ENCODE measurements at places on chromosomes 2 and 18. TPM values are rescaled to one million over a fixed set of nuclear protein-coding genes. Genes with fewer than 3 reads are reported as not detected.

DNA sequence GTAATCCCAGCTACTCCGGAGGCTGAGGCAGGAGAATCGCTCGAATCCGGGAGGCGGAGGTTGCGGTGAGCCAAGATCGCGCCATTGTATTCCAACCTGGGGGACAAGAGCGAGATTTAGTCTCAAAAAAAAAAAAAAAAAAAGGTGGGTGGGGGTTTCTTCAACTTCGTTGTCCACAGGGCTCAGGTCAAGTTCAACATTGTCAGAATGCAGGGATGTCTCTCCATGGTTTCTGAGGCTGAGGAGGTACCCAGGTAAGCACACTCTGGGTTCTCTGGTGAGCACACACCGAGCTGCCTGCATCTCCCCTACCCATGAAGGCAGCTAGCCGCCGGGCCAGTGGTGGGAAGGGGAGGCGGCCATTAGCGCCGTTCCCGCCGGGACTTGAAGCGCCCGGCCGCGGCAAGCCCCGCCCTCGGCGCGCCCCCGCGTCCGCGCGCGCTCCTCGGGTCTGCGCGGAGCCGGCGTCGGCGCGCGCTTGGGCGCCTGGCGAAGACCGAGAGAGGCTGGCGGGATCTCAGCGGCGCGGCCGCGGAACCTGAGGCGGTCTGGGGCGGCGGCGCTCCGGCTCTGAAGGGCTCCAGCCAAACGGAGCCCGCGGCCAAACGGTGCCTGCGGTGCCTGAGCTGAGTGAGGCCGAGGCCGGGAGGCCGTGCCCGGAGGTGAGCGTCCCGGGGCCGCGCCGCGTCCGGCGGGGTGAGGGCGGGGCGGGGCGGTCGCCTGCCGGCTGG is at the start of gene UBXN2A:
Gene UBXN2A, plus strand, starts transcription at position 477 of the 731 bp plus-strand sequence. CDS start 17,852 bp downstream, outside the sequence.
- DNase-seq = peak; percentile 97

DNA sequence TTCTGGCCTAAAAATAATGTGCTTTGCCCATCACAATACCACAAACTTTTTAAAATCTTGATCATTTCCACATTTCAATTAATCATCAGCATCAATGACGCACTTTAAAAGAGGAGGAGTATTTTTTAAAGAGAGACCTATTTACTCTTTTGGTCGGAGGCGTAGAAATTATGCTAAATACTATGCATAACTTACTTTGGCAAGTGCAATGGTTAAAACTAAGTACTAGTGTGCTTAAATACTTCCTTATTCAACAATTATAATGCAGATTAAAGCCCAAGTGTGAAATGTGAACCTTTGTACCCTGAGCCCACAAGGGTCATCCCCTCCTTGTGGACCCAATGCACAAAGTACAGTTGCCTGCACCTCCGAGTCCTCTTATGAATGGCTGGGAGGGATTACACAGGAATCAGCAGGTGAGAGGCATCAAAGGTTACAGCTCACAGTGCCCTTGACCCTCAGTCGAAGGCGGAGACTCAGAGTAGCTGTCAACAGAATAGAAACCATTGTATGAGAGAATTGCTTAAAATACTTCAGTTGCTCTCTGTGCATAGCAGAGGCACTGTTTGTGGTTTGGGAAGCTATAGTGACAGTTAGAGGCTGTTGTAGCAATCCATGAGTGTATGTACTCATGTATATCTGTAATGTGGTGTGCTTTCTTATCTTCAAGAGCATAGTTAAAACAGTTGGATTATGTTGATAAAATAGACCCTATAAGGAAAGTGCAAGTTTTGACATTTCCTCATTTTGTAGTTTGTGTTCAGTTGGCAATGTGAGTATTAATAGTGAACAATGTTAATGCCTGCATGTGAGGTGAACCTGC is 151.7 kb upstream of the ITGA4 start:
- no peak for DNase-seq

DNA sequence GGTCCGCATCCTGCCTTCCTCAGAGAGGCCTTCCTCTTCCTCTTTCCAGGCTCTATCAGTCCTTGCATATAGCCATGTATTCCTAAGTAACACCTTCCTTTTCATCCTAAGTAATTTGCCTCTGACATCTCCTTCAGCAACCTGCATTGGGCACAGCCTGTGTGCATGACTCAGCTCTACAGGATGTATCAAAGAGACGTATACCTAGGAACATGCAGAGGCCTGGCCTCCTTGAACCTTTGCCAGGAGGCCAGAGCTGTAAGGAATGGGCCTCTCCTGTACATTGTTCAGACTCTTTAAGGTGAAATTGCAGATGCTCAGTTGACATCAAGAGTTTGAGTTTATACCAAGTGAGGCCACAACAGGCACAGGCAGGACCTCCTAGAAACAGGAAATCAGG is 76.0 kb upstream of the CELF4 start:
- no peak for DNase-seq

DNA sequence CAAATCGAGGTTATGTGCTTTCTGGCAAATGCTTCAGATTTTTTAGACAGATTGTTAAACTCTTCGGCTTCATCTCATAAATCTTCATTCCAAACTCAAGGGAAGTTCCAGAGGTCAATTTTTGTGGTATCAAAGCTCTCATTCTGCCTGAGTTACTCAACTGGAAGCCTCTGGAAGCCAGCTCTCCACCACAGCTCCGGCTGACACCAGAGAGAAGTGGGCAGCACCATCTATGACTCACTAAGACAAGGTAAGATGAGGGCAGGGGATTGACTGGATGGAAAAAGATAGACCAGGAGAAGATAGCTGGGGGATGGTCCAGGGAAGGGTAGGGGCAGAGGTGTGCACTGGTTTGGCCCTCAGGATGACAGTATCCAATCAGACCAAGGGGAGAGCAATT is 137.3 kb upstream of the HNRNPA3 start:
- no peak for DNase-seq

- no peak for DNase-seq
Observed at GRCh38 chr2:40227210-40227609, 224.7 kb downstream of the SLC8A1 start.

- DNase-seq = no peak
Observed at GRCh38 chr2:15177103-15177502, 384.0 kb downstream of the NBAS start.

GRCh38 chr2:162233197-162233596 is 10.0 kb downstream of the FAP start:
- no peak for DNase-seq

- DNase-seq = no peak
Observed at GRCh38 chr2:67313536-67313935, 83.6 kb upstream of the ETAA1 start.

GRCh38 chr2:63249161-63249560 is 198.5 kb downstream of the OTX1 start:
- no peak for DNase-seq

- DNase-seq = no peak
Observed at GRCh38 chr18:59311631-59312030, 6.8 kb downstream of the CPLX4 start.

DNA sequence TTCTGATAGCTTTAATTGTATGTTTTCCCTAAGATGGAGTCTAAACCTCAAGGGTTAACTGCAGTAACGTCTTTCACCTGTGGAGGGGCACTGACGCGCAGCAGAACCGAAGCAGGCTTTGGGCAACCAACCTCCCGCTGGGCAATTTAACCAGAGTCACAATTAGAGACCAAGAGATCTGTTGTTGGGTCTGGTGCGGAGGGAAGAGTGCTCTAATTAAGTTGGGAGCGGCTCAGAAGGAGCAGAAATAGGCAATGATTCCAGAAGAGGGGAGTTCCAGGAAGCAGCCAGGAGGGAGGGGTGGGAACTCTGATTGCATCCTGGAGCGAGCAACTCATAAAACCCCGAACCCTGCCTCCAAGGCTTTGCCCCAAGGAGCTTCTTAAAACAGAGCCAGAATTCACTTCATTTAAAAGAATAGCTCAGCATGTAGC is 245.8 kb downstream of the PAX3 start:
- no peak for DNase-seq

DNA sequence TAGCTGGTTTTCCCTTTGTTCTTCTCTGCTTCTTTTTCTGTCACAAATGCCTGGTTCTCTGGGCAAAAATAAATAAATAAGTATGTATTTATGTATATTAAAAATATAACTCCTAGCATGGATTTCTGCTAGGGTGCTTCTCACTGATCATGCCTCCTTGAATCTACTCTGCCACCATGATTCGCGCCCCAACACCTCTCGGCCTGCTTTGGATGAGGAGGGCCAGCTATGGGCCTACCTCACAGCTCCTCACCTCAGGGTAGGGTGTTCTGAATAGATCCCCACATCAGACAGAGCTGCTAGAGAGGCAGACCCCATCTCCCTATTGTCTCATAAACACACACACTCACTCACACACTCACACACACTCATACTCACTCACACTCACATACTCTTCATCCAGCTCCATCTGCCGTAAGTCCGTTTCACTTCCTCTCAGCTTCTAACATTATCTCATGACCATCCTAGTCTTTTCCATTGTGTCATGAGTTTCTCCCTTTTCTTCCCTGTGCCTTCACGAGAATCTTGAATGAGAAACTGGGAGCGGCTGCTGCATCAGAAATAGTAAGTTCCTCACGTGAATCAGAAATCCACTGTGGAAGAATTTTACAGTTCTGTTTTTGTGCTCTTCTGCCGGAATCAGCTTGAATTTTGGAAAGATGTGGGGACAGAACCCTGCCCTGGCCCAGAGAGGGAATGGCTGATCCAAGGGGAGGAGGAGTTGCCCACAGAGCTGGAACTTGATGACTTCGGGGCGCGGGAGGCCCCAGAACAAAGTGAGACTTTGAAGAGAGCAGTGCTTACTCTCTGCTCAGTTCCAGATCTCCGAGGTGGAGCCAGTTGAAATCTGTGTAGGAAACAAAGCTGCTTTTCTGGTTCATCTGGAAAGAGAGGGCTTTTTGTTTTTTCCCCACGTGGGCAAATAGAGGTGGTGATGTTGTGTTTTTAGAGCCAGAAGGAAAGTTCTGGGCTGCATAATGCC is 20.9 kb downstream of the ANXA4 start:
- no peak for DNase-seq

DNA sequence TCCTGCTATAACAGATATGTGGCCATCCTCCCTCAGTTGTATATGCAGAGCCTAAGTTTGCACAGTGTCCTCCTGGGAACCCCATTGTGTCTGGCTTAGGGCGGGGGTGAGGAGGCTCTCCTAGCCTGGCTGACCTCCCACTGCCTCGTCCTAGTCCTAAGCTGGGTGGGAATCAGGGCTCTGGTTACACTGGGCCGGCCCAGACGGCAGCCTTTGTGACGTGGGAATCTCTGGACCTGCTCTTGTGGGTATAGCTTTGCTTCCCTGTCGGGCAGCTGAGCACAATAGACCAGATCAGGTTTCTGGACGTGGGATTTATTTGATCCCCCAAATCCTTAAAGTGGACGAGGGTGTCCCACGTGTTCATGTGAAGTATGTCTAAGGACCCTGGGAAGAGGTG is 2.9 kb downstream of the ACKR3 start:
- DNase-seq = no peak

DNA sequence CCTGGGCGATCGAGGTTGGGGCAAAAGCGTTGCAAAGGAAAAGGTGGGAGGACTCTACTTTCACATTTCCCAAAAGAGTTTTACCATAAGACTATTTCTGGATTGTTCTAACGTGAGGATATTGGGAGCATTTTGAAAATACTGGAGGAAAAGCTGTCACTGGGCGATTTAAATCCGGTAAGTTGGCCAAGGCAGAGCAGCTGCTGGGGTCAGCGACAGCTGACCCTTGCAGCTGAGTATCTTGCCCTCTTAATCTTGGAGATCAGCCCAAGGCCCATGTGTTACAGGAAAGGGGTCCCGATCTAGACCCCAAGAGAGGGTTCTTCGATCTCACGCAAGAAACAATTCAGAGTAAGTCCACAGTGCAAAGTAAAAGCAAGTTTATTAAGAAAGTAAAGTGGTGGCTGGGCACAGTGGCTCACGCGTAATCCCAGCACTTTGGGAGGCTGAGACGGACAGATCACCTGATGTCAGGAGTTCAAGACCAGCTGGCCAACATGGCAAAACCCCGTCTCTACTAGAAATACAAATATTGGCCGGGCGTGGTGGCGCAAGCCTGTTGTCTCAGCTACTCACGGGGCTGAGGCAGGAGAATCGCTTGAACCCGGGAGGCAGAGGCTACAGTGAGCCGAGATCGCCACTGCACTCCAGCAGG is 964 bp upstream of the ST3GAL5 start:
- DNase-seq = peak; percentile 64

DNA sequence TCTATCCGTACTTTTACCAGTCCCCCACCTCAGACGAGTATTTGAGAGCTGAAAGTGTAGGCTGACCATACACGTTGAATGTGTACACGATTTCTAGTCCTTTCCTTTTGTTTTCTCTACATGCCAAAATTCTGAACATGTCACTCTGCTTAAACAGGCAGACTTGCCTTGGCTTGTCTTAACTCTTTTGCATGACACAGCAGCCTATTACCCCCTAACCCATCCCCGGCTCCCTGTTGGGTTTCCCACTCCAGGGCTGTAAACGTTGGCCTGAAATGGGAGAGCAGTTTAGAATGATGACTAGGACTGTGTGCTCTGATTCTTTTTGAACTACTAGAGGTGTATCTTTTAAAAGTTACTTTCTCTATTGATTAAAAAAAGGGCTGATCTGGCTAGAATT is 19.1 kb downstream of the MTCL1 start:
- DNase-seq = no peak

GRCh38 chr2:217105733-217106649 is 246.1 kb upstream of the TNP1 start:
- DNase-seq = no peak

DNA sequence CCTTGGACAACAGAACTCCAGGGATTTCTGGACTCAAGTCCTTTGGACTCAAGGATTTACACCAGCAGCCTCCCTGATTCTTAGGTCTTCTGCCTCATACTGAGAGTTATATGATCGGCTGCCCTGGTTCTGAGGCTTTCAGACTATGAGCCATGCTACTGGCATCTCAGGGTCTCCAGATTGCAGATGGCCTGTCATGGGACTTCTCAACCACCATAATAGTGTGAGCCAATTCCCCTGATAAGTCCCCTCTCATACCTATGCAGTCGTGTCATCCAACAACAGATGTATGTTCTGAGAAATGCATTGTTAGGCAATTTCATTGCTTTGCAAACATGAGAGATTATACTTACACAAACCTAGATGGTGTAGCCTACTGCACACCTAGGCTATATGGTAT is 61.4 kb upstream of the MSTN start:
- no peak for DNase-seq

GRCh38 chr2:17894005-17894404 is 15.5 kb downstream of the KCNS3 start:
- DNase-seq = no peak

- DNase-seq = peak; percentile 55
Observed at GRCh38 chr2:73070643-73071359, 711 bp downstream of the SFXN5 start.

- DNase-seq = no peak
Observed at GRCh38 chr18:5891184-5891853, 4.0 kb downstream of the TMEM200C start.

GRCh38 chr18:75863696-75864095 is 436.2 kb upstream of the SMIM21 start:
- DNase-seq = no peak

- DNase-seq = no peak
Observed at GRCh38 chr18:54690198-54690597, 99.2 kb downstream of the DYNAP start.

The MERTK gene
- total RNA-seq = 21.8 TPM

The MYL1 gene
- total RNA-seq = not detected

The ANKRD30BL gene
- total RNA-seq = not detected

The C2orf72 gene
- total RNA-seq = not detected

The ATIC gene
- total RNA-seq = 36.6 TPM

The PTPN18 gene
- 104 TPM for total RNA-seq
